ENCODE measurements at places on chromosomes 12 and 14. TPM values are rescaled to one million over a fixed set of nuclear protein-coding genes. Genes with fewer than 3 reads are reported as not detected.

DNA sequence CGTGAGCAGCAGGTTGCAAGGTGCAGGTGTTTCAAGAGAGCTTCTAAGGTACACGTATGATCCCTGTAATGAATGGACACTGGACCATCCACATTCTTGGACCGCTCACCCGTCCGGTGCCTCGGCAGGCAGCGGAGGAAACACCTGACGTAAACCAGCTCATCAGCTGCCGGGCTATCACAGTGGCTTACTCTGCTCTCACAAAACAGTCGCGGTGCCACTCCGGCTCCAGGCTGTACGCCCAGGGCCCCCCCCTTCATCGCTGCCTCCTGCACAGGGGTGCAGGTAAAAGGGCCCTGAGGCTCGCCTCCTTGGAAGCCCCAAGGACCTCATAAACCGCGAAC lies 436 bp downstream of the VPS33A start:
- peaks cover 9% of the 10 kb centered on the region for H3K36me3 ChIP-seq
- peak overlapping the region; percentile 89 for H3K27ac ChIP-seq
- DNase-seq: peak; percentile 62
- H3K27me3 ChIP-seq: no peaks in the 10 kb centered on the region

The FAR2 gene
- 3.0 TPM for total RNA-seq

The DCN gene
- total RNA-seq: 1,906 TPM

The MYF6 gene
- total RNA-seq: not detected
